Ovary (tissue), 10 donors: ENCODE measurements at places on chromosomes 3 and 15. TPM values are rescaled to one million over a fixed set of nuclear protein-coding genes. Genes with fewer than 3 reads are reported as not detected.

MST1R gene
- polyA plus RNA-seq: 0.98 TPM

- no peak for DNase-seq
These were observed 51.8 kb upstream of the RFX7 start for GRCh38 chr15:56295433-56295832.

ADGRG7 gene
- polyA plus RNA-seq: not detected

GRCh38 chr3:13186435-13186815, 113.2 kb upstream of the IQSEC1 start:
- DNase-seq: no peak

GRCh38 chr3:61078048-61078752, 173.1 kb downstream of the FHIT start:
- no peak for DNase-seq

DNA sequence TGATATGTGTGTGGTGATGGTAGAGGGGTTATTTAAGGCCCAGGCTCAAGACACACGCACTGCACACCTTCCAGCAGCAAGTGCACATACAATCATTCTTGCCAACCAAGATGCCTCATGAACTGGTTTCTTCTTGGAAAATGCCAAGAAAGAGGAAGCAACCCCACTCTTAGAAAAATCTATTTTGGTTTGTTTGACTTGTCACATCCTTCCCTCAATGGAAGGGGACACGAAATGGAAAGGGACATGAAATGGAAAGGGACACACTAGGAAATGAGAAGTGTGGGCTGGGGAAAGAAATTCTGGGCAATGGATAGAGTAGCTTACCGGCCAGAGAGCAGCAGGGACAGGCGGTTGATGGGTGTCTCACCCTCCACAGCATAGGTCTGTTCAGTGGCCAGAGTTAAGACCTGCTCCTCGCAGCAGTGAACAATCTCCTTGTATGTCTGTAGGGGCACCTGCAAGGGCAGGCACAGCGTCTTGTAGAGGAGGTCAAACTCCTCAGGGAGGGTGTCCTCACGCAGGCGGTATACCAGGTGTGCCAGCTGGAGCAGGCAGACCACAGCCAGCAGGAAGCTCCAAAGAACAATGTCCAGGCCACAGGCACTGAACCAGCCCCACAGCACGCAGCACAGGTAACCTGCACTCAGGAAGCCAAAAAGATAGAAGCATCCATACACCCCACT, 640 bp downstream of the POPDC2 start:
- DNase-seq: no peak

LRRC2 gene
- polyA plus RNA-seq: 5.8 TPM

CNTN4 gene
- 1.7 TPM for polyA plus RNA-seq

DNA sequence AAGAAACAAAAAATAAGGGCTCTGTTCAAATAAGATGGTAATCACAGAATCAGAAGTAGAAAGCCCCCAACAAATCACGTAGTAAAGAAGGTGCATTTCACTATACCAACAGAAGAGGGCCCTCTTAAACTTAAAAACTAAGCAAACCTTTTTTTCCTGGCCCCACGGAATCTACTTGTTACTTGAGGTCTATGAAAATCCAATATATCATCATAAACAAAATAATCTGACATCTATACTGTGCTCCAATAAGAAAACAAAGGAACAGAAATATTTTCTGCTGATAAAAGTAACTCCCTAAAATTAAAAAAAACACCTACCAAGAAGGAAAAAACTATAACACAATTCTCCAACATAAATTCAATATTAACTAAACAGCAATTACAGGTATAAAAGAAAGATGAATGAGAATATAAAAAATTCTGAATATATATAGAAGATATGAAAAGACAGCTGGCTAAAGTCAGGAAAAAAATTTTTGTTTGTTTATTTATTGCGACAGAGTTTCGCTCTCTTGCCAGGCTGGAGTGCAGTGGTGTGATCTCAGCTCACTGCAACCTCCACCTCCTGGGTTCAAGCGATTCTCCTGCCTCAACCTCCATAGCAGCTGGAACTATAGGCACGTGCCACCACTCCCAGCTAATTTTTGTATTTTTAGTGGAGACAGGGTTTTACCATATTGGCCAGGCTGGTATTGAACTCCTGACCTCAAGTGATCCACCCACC, 81.8 kb downstream of the CLASP2 start:
- no peak for DNase-seq

GRCh38 chr15:101280007-101280406, 2.7 kb upstream of the SELENOS start:
- no peak for DNase-seq

DNA sequence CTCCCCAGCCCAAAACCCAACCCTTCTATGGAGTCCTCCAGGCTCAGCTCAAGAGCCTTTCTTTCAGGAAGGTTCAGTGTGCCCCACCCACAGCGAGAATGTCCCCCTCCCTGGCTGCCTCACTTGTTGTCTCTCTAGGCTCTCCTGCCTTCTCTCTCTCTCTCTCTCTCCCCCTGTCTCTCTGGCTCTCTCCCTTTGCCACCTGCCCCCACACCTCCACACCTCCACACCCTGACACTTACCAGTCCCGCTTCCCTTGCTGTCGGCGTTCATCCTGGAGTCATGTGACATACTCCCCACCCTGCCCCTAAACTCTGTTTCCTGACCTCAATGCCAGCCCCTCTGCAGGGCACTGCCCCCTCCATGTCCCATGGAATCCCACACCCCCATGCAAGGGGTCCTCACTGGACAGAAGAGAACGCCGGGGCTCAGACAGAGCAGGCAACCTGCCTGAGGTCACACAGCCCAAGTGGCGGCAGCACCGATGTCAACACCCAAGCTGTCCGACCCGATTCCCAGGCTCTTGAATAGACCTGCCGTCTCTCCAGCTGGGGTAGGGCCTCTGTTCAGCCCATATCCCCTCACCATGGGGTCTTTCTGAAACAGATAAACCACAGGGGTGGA, 28.5 kb upstream of the SLC6A6 start:
- no peak for DNase-seq

DNA sequence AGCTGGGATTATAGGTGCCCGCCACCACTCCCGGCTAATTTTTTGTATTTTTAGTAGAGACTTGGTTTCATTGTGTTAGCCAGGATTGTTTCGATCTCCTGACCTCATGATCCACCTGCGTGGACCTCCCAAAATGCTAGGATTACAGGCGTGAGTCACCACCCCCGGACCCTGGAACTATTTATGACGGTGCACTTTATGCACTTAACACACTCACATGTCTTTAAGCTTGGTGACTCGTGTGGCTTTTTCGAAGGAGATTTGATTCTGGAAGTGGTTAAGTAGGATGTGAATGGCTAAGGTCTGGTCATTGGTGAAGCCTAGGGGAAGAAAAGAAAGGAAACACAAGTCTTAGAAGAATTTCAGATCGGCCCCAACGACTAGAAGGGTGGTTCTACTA, 20.3 kb downstream of the BBS4 start:
- no peak for DNase-seq

DNA sequence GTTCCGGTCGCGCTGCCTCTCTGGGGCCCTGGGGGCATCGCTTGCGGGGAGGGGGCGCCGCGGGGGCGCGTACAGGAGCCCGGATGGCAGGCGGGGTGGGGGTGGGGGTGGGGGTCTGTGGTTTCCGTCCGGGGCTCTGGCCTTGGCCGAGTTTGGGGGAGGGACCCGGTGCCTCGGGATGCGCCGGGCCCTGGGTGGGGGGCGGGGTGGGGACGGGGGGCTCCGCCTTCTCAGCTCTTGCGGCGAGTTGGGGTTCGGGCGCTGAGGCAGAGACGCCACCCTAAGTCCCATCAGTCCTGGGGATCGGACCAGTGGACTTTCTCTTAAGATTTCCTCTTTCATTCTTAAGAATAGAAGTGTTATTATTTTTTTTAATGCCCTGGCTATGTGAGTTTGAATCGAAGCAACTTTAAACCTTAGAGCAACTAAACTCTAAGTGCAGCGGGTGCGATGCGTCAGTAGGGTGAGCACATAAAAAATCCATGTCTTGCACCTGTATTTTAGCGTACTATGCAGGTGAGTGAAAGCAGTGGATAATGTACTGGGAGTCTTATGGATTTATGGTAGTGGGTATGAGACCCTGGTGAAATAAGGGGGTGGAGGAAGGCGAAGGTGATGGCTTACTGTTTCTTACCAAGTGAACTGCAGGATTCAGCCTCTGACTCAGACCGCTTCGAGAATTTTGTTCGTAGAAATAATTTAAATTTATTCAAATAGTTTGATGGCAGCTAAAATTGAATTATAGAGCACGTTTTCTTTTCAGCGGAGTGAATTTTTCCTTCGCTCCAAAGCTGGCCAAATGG, 762 bp downstream of the CTNNB1 start:
- DNase-seq: peak; percentile 51

DNA sequence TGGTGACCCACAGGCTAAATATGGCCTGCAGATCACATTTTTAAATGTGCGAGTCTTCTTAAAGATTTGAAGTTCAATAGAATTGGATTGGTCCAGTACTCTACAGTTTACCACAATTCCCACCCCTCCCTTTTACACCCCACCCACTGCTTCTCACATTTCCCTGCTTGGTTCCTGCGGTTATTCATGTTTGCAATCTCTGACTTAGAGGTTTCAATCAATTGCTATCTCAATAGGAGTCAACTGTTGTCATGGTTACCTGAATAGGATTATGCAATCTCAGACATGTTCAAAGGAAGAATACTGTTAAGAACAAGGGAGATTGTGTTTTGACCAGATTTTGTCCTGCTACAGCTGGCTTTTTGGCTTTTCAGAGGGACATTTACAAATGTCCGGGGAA, 4.9 kb upstream of the C3orf49 start:
- DNase-seq: no peak

C3orf22 gene
- 0.04 TPM for polyA plus RNA-seq

- no peak for DNase-seq
These were observed 981.8 kb downstream of the ROBO2 start for GRCh38 chr3:78021710-78022109.

DNA sequence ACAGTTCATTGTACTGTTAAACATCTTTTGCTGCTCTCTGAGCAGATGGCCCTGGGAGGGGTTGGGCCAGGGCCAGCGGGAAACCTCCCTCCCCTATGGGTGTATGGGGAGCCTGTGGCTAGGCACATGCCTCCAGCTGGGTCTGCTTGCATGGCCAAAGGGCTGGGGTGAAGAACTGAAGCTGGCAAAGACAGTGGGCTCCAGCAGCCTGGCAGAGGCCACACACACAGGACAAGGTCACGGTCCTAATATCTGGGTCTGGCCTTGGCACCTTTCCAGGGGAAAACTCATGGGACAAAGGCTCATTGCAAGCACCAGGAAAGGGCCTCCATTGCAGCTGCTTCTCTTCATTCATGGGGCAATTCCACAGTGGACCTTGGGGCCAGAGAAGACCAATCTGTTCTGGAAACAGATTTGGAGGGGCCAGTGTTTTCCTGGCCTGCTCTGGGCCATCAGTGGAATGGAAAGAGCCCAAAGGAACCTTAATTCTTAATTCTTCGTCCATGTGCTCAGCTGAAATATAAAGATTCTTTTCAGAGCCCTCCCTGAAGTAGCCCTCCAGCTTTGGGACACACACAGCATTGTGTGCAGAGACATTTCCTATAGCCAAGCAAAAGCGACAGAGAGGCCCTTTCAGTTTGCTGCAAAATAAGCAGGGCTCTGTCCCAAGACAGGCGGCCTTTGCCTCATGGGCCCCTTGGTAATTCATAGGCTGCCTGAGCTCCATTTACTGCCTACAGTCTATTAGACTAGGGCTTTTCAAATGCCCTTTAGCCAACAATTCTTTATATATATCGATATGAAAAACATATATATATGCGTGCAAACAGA, 11.3 kb upstream of the LIMD1 start:
- DNase-seq: peak; percentile 34

- DNase-seq: no peak
These were observed 39.5 kb downstream of the ANP32A start for GRCh38 chr15:68781217-68781616.

GAP43 gene
- polyA plus RNA-seq: 0.75 TPM

SCN5A gene
- polyA plus RNA-seq: 0.71 TPM

SERPINI2 gene
- polyA plus RNA-seq: not detected

GRCh38 chr3:71241981-71242560, 341.5 kb downstream of the FOXP1 start:
- DNase-seq: no peak

CCR8 gene
- polyA plus RNA-seq: not detected

DNA sequence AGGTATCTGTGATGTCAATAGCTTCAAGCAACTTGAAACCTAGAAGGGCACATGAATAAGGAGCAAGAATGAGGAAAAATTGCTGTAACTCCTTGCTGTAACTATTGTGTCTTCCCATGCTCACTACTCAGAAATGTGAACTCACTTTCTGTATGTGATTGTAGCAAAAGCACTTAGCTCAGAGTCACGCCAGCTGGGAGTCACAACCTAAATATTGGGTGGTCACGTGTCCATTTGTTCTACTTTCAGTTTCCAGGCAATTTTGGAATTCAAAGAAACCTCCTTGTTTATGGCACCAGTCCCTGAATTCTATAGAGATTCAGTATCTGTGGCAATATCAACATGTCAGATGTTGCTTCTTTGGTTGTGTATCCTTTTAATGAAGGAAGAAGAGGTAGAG, 241.6 kb upstream of the AZI2 start:
- DNase-seq: no peak

ZNF620 gene
- polyA plus RNA-seq: 2.0 TPM
